Hypothalamus (tissue), 51 donors: ENCODE measurements at places on chromosomes 7 and 10.

GRCh38 chr7:86295526-86295925, 348.2 kb upstream of the GRM3 start:
- no peak for DNase-seq

GRCh38 chr10:119516381-119517234, 25.9 kb downstream of the RGS10 start:
- no peak for DNase-seq

GRCh38 chr10:26505491-26505890, 67.3 kb downstream of the APBB1IP start:
- no peak for DNase-seq

- no peak for DNase-seq
Observed at GRCh38 chr10:97023401-97024167, 162.2 kb downstream of the SLIT1 start.

DNA sequence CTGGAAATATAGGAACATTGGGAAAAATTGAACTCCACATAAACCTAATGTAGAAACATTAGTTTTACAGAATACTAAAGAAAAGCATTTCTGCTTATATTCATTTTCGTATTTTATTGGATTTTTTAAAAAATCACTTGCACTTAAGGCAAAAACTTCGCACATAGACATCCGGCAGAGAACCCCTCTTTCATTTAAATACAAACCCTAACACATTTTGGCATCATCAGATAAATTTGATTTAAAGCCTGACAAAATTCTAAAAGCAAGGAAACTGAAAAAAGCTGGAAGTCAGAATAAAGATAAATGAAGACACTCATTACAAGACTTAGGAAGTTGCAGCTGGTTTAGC, 396 bp upstream of the EXOC4 start:
- no peak for DNase-seq

GRCh38 chr7:158891922-158892321, 35.6 kb downstream of the DYNC2I1 start:
- DNase-seq = no peak

DNA sequence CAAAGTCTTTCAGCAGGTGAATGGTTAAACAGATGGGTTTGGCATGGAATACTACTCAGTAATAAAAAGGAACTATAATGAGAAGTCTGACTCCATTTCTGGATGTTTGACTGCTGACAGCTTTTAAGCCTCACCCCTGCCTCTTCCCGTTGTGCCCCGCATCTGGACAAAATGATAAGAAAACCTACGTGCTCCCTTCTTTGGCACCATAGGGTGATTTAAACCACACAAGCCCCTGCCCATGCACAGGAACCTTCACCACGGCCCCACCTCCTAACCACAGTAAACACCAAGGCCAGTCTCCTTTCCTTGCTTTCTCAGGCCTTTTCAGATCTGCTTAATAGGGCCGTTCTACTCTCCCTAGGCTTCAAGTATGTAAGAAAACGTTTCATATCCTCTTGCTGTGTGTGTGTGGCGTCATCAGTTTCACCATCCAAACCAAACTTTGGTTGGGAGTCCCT, 47.1 kb upstream of the UBN2 start:
- no peak for DNase-seq

DNA sequence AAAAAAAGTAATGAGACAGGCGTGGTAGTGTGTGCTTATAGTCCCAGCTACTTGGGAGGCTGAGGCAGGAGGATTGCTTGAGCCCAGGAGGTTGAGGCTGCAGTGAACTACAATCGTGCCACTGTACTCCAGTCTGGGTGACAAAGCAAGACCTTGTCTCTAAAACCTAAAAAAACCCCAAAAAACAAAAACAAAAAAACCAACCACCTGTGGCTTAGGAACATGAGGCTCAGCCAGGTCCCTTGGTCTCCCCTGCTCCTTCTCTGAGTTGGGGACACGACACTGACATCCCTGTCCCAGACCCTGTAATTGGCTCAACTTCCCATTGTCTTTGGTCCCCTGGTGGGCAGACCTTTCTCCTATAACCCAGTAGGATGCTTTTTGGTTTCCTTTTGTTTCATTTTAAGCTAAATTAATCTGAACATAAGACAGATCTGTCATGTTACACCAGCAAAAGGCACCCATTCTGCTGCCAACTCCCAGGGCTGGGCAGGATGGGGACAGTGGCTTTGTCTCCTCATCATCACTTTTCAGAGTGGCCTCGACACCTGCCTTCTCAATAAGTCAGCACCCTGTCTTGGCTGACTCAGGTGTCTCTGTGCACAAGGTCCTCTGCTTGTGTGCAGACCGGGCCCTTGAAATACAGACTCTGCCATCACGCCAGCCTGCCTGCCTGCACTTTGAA, 74.4 kb downstream of the MYL10 start:
- no peak for DNase-seq

DNA sequence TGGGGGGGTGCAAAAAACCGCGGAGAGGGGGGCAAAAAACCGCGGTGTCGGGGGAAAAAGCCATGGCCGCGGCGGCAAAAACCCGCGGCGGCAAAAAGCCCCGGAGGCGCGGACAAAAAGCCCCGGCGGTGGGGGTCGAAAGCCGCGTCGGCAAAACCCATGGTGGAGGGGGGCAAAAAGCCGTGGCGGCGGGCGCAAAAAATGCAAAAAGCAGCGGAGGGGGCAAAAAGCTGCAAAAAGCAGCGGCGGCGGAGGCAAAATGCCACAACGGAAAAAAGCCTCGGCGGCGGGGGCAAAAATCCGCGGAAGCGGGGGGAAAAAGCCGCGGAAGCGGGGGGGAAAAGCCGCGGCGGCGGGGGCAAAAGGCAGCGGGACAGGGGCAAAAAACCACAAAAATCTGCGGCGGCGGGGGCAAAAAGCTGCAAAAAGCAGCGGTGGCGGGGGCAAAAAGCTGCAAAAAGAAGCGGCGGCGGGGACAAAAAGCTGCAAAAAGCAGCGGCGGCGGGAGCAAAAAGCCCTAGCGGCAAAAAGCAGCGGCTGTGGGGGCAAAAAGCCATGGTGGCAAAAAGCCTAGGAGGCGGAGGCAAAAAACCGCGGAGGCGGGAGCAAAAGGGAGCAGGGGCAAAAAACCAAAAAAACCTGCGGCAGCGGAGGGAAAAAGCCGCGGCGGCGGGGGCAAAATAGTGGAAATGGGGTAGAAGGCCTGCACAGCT, 418.9 kb downstream of the ZNF716 start:
- no peak for DNase-seq

DNA sequence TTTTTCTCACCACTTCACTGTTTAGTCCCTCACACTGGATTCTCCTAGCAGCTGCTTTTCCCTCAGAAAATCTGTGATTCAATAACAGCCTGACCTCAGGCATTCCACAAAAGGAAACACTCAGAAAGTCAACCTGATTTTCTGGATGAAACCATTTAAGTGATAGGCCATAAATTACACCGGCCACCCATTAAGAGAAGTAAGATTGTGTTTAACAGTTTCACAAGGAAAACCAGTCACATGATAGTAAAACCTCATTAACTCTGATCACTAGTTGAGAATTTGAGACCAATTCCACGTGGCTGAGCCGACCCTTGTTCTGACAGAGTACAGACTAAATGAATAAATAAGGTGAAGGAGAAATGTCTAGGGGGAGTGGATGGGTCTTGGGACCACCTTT, 7.7 kb downstream of the GRM8 start:
- DNase-seq = no peak

GRCh38 chr10:3496138-3496537, 288.9 kb downstream of the KLF6 start:
- no peak for DNase-seq

- DNase-seq = no peak
Observed at GRCh38 chr10:35668865-35669650, 27.0 kb upstream of the FZD8 start.

DNA sequence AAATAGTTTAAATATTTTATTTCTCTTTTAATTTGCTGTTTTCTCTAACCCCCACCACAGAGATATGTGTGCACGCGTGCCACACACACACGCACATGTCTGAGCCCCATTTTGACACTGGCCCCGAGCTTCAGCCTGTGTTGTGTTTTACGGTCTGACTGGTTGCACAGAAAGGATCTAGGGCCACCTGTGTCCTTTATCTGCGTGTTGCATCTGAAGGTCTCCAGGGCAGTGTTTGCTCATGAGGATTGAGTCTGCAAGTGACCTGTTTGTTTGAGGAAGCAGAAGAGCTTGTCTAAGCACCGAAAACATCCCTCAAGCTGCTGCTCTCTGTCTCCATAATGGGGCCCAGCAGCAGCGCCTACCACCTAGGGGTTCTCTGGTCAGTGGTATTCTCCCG, 266.4 kb upstream of the LYZL1 start:
- DNase-seq = no peak

- no peak for DNase-seq
Observed at GRCh38 chr7:117931314-117931713, 58.1 kb upstream of the CTTNBP2 start.

DNA sequence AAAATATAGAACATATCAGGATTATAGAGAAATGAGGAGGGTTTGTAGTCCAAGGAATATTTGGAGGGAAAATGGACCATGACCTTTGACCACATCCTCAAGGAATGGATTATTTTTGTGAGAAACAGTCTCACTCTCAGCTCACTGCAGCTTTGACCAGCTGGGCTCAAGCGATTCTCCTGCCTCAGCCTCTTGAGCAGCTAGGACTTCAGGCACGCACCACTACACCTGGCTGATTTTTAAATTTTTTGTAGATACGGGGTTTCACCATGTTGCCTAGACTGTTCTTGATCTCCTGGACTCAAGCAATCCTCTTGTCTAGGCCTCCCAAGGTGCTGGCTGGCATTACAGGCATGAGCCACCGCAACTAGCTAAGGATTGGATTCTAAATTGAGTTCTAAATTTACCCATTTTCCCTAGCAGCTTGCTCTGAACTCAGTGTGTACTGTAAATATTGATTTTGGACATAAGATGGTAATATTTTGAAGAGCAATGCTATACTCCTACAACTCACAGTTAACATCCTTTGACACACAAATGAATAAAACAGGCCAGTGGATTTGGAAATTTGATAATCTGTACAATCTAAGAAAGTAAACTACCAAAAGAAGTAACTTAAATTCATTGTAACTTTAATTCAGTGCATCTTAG, 73.8 kb downstream of the TET1 start:
- no peak for DNase-seq

DNA sequence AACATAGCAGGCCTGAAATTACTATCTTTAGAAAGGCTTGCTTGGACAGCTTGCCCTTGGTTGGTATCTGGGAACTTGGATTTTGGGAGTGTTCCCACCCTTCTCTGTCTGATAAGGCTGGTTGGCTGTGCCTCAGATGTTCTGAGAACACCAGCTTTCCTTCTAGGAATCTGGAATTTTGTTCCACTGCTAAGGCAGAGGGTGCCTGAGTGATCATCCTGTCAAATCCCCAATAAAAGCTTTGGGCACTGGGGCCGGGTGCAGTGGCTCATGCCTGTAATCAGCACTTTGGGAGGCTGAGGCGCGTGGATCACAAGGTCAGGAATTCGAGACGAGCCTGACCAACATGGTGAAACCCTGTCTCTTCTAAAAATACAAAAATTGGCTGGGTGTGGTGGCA, 5.0 kb downstream of the TRUB1 start:
- DNase-seq = no peak

DNA sequence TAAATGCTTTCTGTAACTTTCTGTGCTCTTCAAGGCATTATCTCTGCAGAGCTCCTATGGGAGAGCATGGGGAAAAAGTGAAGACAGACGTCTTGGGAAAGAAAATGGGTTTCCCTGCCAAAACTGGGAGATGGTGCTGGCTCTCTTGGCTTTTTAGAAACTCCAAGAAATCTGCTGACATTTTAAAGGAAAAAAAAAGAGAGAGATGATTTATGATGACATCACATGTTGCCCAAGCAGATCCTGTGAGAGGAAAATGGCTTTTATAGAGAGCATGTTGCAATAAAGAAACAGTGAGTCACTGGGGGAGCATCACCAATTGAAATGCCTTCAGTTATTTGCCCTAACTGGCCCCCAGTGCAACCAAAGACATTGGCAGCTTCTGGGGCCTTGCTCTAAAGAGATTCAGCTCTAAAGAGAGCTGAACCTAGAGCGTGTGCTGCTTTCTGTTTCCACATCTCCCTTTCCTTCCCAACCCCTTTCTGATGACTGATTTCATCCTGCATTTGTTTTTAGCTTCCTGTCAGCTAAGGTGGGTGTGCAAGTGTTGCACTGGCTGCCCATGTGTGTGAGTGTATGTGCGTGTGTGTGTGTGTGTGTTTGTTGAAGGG, 37.7 kb downstream of the LRMDA start:
- DNase-seq = no peak

- no peak for DNase-seq
Observed at GRCh38 chr10:131573707-131574106, 262.2 kb upstream of the TCERG1L start.

DNA sequence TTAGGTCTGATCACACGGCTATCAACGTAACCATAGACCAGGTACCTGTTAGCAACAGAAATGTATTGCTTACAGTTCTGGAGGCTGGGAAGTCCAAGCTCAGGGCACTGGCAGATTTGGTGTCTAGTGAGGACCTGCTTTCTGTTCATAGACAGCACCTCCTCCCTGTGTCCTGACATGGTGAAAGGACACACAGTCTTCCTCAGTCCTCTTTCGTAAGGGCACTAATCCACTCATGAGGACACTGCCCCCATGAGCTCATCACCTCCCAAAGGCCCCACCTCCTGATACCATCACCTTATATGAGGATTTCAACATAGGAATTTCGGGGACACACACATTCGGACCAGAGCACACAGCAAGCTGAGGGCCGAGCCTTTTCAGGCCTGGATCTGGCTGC, 71.4 kb upstream of the BTBD16 start:
- no peak for DNase-seq

GRCh38 chr7:155731380-155731779, 80.9 kb downstream of the SHH start:
- DNase-seq = no peak

GRCh38 chr7:6172910-6173295, 99.5 kb downstream of the CYTH3 start:
- DNase-seq = no peak

DNA sequence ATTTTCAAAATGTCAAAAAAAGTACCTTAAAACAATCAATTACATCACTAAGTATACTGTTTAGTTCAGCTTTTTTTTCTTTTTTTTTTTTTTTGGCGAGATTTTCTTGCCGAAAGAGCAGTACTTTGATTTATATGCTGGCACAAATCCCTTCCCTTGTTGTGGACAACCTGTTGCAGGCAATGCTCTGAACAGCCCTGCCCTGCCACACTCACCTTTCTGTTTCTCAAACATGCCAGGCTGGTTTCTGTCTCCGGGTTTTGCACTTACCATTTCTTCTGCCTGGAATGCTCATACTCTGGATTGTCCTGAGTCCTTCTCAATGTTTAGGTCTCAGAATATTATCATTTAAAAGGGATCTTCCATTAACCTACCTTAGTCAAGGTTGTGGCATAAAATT, 80.4 kb upstream of the JAZF1 start:
- DNase-seq = no peak

GRCh38 chr7:110759069-110759468, 331.9 kb upstream of the LRRN3 start:
- DNase-seq = no peak

DNA sequence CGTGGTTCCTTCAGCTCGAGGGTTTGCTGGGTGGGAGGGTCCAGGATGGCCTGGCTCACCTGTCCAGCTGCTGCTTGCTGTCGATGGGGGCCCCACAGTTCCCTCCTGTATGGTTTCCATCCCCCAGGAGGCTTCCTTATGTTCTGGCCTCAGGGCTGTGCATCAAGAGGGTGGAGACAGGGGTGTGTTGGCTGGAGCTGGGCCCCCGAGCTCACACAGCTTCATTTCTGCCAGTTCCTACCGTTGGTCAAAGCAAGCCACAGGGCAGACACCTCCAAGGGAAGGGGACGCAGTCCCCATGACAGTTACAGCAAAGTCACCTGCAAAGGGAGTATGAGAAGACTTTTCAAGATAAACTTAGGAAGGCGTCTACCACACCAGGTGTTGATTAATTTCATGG, 156.9 kb downstream of the EBF3 start:
- DNase-seq = no peak
